Activated CD4-positive, alpha-beta T cell treated with anti-CD3 and anti-CD28 coated beads for 4 hours (primary cell): ENCODE measurements at places on chromosomes 2 and 18.

GRCh38 chr18:78429127-78430108, 550.2 kb upstream of the SALL3 start:
- no peak for DNase-seq

- no peak for DNase-seq
Measured at GRCh38 chr2:242060212-242060835, 190.8 kb downstream of the RTP5 start.

DNA sequence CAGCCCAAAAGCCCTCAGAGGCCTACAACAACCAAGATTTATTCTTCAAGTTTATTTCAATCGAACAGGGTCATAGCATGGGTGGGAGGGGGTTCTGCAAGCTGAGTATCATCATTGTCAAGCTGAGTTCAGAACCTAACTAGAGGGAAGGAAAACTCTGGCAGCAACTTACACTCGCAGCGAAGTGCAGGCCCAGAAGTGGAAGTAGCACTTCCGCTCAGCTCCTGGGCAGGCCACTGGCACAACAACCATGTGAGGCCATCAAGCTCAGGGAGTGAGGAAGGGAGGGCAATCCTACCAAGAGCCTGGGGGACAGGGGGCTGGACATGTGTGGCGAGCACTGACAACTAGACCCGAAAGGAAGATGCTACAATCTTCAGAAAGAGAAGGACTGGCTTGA, 4.8 kb downstream of the UXS1 start:
- no peak for DNase-seq

DNA sequence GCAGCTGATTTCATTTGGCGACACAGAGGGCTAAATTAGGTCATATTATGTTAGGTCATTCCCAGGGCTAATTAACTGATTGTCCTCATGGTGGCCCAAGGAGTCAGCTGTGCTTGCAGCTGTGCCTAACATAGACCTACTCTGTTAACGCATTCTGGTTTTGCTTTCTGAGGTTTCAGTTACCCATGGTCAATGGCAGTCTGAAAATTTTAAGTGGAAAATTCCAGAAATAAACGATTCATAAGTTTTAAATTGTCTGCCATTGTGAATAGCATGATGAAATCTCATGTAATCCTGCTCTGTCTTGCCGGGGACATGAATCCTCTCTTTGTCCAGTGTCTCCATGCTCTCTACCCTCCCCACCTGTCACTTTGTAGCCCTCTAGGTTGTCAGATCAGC, 168.7 kb downstream of the KCNS3 start:
- DNase-seq: no peak

DNA sequence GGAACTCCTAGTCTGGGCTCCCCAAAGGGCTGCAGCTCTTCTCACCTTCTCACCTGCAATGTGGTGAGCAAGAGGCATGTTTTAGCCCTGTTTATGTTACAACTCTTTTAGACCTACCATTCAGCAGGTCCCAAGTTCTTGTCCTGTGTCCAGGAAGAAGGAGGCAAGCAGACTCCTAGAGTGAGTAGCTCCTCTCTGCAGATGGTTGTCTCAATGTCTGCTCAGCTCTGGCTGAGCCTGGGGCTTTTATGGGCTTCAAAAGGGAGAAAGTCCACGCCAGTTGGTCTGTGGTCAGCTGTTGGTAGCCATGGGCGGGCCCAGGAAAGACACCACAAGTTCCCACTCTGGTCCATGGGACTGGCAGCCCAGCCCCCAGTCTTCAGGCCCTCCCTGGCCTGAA, 148.1 kb upstream of the HS6ST1 start:
- DNase-seq: no peak

DNA sequence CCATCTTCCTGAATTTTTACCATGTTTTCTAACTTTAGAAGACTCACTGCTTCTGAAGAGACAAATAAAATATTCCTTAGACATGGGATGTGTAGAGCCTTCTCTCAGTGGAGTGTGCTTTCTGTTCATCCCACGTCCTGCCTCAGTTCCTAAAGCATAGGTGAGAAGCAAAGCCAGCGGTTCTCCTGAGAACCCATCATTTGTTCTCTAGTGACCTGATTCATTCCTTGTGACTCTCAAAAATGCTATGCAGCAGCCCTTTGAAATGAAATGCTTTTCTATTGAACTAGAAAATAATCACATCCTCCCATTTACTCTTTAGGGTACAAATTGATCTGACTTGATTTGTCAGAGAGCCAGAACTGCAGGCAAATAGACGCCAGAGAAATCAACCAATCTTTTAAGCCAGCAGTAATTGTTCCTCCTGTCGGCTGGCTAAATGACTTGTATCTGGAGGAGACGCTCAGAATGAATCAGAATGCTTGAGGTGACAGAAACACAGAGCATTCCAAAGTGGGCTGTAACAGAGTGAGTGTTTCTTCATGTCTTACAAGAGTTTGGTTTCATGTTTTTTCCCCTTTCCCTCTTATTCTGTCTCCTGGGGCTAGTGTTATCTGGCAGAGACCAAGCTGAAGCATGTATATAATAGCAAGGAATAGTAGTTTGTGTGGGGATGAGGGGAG, 81.3 kb upstream of the TMEM178A start:
- no peak for DNase-seq

DNA sequence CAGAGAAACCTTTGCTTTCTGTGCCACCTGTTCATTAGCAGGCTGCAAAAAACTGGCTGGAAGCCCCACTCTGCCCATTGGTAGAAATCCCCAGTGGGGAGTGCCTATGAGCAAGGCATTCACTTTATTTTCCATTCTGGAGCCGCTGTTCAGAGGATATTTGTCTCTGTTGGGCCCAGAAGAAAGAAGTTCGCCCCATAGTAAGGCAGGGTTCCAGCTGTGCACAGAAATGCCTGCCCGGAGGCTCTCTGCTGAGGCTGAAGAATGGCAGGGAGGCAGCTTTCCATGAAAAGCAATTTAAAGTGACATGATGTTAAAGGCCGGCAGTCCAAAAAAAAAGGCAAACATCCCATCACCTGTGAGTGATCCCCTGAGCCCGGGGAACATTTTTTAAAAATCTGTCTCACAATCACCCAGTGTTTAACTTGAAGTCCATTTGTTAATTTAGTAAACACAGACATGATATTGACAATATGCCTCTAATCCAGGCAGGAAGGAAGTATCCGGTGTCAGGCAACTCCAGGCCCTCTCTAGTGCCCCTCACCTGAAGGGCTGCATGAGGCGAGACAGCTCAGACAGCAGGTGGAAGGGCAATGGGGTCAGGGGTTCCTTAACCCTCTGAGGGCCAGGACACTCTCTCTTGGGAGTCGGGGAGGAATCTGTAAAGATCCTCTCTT, 265.1 kb upstream of the SIX2 start:
- DNase-seq: no peak

DNA sequence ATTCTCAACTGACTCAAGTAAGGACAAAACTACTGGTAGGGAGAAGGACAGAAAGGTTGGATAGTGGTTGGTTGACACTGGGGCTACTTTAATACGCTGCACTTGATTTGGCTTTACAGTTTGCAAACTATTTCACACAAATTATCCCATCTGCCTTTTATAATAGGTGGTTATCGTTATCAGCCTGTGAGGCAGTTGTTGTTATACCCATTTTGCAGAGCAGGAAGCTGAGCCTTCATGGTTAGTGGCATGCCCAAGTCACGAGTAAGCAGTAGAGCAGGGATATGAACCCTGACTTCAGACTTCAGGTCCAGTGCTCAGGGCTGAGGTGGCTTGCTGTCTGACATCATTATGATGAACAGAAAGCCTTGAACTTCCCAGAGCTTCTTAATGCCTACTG, 5.3 kb downstream of the CTIF start:
- DNase-seq: no peak

DNA sequence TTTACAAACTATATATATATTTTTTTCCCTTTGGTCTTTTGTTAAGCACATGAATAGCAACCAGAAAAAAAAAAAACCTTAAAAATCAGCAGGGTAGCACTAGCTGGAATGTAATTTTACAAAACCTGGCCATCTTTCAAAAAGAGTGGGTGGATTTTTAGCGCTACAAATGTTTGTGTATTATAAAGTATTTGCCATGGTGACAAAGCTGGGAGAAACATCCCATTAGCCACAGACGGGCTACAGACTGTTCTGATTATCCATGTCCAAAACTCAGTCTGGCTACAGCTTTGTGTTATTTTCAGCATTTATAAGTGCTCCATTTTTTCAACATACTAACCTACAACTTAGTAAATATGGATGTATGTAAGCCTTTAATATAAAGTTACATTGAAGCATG, 249.5 kb upstream of the TANK start:
- no peak for DNase-seq

DNA sequence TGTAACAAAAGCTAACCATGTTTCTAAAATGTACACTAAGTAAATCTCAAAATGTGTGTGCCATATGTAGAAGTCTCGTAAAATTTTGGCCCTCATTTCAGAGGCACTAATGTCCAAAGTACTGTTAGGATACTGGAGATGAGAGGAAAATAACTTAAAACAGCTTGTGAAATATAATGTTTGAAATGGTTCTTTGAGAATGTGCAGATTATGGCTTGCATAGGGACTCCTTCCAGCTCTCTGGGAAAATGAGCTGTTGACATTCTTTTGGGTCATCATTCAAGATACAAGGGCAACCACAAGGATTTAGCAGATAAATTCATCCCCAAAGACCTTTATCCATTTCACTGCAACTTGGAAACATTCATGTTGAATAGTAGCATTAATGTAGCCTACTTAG, 38.1 kb upstream of the OTX1 start:
- DNase-seq: no peak

DNA sequence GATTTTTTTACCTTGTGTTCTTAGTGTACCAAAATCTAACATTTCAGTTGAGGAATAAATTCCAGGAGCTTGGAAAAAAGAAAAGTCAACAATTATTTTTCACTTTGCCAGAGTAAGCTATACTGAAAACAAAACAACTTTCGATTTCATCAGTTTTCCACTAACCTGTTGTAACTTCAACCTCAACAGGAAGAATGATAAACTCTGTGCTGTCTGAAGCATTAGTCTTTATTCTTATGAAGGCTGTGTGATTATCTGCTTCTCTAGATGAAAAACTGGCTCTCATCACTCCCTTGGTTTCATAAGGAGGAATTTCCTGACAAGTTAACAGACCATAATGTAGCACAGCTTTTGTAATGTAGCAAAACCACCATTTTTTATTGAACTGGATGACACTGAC, 121.2 kb downstream of the ZAP70 start:
- no peak for DNase-seq

- DNase-seq: no peak
Measured at GRCh38 chr2:85248773-85249509, 78.8 kb downstream of the TGOLN2 start.

DNA sequence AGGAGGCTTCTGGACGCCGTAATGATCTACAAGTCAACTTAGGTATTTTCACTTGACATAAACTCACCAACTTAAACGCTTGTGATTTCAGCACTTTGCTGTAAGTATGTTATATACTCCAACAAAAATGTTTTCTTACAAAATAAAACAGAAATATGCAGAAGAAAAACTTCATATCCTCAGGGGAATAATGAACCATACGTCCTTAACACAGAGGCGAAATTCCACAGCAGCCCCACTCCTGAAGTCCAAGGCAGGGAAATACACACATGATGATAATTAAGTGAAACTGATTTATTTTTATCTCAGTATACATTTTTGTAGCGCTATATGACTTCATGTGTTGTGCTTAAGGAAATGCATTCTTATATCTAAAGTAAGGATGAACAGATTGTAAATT, 335.4 kb upstream of the VWC2L start:
- DNase-seq: no peak

DNA sequence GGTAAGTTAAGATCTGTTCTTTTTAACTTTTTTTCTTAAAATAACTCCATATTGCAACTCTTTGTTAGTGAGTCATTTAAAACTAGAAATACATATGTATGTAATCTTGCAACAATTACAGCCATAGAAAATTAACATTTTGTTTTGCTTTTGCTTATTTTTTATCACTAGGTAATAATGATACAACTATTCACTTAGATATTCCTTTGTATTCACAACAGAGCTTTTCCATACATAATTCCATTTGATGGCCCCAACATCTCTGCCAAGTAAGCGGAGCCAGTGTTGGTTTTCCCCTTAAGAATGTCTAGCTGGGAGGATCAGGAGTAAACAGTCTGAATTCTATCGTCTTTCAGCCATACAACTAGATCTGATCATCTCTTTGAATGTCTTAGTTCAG, 16.1 kb downstream of the SPP2 start:
- no peak for DNase-seq

DNA sequence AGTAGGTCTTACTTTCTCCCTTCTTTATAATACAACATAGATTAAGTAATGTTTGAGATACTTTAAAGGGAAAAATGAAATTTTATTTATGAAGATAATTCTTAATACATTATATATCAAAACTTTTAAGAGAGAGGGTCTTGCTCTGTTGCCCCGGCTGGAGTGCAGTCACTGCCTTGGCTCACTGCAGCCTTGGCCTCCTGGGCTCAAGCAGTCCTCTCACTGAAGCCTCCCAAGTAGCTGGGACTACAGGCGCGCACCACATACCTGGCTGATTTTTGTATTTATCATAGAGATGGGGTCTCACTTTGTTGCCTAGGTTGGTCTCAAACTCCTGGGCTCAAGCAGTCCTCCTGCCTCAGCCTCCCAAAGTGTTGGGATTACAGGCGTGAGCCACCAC, 94.8 kb downstream of the COX7A2L start:
- no peak for DNase-seq

- DNase-seq: no peak
Measured at GRCh38 chr2:50751311-50752031, 280.5 kb downstream of the NRXN1 start.

DNA sequence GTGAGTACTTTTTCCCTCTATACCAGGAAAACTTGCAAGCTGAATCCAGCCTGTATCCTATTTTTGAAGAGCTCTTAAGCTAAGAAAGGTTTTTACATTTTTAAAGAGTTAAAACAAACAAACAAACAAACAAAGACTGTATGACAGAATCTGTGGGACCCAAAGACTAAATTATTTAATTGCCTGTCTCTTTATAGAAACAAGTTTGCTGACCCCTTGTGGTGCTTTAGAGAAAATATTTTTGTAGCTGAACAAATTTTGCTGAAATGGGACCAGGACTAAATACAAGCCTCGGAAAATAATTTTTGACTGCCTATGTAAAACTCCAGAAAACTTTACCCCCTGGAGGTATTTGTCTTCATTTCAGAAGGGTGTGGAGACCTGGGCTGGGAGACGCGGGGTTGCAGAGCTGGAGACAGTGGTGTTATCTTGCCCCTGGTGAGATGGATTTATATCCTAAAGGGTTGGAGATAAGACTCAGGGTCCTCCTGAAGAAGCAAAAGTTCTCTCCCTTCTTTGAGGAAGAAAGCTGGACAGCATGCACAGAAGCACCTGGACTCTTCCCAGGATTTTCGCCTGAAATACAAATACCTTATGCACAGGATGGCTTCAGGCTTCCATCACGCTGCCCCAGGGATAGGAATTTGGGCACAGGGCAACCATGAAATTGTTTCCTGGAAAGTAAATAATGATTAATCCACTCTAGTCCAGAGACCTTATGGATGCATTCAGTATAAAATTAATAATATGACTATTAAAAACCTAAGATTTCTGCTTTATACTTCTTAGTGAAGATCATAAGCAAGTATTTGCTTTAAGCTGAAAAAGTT, 54.3 kb downstream of the TMX3 start:
- no peak for DNase-seq
